ENCODE measurements at places on chromosomes 13 and 19.

GRCh38 chr13:77431449-77431848, 104.1 kb upstream of the SCEL start:
- DNase-seq: no peak

DNA sequence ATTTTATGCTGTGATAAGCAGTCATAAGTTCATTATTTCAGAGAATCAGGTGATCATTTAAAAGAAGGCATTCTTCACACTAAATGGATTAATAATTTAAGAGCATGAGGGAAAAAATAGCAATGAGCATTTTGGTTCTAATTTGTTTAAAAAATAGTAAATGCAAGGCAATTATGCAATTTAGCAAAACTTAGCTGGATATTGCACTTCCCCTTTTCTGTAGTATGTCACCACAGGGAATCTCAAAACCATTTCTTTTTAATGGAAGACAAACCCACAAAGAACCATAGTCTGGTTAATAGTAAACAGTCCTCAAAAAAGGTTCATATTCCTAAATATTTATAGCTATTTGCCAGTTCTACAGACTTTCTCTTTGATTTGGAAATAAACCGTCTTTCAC, 30.2 kb downstream of the COG6 start:
- peak; percentile 66 for DNase-seq

DNA sequence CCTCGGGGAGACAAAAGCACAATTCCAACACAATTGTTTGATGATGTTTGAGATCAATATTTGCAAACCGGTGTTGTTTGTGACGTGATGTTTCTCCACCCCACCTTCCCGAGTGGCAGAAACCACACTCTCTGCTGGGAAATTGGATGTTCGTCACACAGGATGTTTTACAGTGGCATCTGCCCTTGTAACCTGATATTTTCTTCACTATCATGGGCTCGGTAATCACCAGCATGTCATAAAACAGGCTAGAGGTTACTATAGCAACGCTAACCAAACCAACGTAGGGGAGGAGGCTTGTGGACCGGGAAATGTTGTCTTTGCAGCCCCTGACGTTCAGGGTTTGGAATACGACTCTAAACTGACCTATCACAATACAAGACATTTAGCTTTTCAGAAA, 454.5 kb downstream of the IRS2 start:
- no peak for DNase-seq

GRCh38 chr13:45519493-45519892, 54.8 kb downstream of the COG3 start:
- no peak for DNase-seq
